ENCODE measurements at places on chromosomes 11 and 22.

DNA sequence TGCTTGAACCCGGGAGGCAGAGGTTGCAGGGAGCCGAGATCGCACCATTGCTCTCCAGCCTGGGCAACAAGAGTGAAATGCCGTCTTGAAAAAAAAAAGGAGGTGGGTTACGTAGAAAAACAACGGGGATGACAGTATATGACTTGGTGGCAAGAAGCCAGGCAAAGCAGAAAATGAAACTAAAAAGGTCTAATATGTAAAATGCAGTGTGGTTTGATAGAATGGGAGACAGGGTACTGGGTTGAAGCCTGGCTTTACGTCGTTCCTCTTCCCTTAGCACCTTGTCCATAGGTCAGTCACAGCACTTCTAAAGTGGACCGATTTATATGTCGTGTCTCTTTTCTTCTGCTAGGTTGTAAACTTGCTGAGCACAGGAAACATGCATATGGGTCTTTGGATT is 274.9 kb upstream of the ZC3H12C start:
- no peak for DNase-seq

DNA sequence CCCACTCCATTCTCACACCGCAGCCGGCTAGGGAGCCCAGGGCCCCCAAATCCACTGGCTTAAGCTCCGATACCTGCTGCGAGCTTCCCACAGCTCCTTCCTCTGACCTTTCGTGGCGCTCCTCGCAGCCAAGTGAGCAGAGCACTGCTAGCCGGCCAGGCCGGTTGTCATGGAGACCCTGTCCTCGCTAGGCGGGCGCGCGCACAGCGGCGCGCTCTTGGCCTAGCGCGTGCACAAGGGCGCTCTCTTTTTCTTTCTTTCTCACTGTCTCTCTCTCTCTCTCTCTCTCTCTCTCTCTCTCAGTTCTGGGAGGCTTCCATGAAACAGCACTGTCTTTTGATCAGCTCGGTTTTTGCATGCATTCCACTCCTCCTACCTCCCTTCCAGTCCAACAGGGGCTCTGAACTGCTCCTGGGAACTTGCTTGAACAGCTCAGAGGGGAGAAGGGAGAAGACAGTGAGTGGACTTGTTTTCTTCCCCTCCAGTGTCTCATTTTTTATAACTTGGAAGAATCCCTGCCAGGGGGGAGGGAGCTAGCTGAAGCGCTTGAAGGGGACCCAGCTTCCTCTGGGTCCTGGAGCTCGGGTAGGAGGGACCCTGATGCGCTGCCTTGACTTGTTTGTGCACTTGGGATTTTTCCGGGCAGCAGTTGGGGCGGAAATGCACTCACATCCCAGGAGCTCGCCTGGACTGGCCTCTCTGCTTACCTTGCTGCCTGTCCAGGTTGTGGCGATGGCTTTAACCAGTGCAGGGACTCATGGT is 100.3 kb upstream of the AKIP1 start:
- peak; percentile 48 for DNase-seq

- DNase-seq, result no peak
Observed at GRCh38 chr11:68541991-68542390, 81.4 kb downstream of the PPP6R3 start.

DNA sequence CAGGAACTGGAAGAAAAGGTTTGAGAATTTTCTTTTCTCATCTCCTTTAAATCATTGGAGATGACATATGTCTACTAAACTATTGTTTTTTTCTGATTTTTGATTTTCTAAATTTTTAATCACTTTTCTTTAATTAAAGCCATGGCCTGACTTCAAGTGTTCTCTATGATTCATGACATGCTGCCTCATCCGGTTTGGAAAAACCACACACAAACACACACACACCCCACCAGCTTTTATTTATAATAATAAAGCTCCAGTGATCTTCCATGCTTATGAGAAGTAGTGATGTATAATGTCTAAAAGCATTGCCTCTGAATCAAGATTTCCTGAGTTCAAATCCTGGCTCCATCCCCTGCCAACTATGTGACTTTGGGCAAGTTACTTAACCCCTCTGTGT is 179.2 kb downstream of the SPON1 start:
- no peak for DNase-seq

DNA sequence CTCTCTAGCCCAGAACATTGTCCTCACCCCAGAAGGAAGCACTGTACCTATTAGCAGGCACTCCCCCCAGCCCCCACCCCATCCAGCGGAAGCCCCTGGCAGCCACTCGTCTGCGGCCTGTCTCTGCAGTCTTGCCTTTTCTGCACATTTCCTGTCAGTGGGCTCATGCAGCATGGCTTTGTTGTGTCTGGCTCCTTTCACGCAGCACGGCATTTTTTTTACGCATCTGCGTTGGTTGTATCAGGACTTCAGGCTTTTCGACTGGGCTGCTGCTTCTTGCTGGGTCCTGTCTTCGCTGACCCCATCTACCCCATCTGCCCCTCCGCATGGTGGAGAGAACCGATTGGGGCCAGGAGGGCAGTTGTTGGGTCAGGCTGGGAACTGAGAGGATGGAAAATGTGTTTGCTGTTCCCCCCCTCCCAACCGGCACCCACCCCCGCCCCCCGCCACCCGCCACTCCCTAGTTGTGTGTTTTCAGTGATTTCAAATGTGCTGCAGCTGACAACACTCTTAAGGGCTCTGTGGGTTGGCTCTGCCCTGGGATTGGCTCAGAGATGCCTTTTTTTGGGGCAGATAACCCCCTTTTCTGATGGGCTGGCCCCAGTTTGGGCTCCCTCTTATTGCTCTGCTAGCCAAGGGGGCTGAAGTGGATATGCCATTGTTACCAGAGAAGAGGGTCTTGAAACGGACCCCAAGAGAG is 110.0 kb downstream of the KIAA1671 start:
- DNase-seq, result no peak

DNA sequence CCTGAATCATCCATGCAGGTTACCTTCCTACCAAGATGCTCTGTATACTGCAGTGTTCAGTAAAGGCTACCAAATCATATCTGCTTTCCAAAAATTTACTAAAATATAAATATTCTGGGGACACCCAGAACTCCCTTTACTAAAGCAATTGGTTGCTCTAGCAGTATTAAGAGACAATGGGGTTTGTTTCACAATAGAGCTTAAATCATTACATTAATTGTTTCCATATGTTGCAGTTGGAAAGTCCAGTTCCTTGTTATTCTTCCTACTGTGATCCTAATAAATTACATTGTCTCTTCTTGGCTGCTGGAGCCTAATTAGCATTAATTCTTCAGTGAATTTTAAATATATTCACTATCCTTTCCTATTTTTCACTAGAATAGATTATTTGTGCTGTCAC is 316.0 kb upstream of the MTNR1B start:
- DNase-seq, result no peak

- no peak for DNase-seq
Observed at GRCh38 chr22:38490915-38491314, 15.2 kb downstream of the DDX17 start.

GRCh38 chr11:22163394-22163797 is 29.5 kb upstream of the ANO5 start:
- no peak for DNase-seq

- DNase-seq, result no peak
Observed at GRCh38 chr11:44400431-44400830, 90.5 kb upstream of the ALX4 start.

GRCh38 chr11:44057340-44057739 is 8.7 kb upstream of the ACCS start:
- no peak for DNase-seq

GRCh38 chr22:49659281-49659923 is 168.3 kb downstream of the BRD1 start:
- no peak for DNase-seq

DNA sequence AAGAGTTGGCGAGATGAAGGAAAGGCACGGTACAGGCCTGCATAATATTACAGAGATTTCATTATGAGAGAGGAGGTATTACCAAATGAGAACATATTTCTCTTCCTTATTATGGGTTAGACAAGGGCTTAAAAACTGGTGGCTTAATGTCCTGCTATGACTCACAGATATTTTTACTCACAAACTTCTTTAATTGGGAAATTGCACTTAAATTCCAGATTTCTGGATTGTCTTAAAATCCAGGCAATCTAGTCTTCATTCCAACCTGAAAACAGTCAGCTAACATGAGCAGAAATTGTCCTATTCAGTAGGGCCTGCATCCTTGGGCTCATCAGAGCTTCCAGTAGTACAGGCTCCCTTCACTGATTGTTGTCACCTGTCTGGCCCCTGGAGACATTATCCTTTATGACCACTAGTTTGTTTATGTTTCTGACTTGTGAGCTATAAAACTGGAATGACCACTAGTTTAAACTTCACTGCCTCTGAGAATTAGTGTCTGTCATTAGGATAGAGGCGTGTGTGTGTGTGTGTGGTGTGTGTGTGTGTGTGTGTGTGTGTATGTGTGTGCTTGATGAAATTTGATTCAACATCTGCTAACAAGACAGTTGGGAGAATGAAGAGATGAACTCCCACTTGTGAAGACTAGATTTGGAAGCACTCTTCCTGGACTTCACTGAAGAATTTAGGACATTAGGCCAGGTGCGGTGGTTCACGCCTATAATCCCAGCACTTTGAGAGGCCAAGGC is 25.1 kb downstream of the DBX1 start:
- DNase-seq, result no peak

DNA sequence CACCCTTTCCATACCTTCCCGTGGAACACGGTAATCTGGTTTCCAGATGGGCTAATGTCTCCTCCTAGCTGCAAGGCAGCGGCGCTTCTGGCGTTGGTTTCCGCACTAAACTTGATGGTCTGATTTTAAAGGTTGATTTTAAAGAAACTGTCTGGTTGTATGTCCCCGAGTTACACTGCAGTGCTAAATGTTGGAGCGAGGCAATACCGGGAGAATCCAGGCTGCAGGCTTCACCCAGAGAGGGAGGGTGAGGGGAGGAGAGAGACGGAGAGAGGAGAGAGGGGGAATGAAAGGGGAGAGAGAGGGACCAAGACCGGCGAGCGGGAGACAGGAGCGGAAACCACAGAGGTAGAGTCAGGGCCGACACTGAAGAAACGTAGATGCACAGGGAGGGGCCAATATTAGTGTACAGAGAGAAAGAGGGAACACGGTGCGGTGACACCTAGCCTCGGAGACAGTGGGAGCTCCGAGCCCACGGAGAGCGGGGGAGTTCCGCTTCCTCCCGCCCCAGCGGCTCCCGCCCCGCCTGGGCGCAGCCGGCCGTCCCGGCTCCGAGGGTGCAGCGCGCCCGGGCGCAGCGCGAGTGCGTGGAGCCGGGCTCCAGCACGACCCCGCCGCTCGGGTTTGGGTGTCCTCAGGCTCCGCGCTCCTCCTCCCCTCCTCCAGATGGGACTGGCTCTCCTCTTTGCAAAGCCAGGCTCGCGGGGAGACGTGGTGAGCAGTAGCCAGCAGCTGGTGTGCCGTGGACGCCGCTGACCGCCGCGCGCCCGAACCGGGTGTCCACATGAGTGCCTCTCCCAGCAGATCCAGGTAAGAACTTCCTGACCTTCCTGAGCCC is 71.9 kb upstream of the GRAMD1B start:
- no peak for DNase-seq

Measured in retinal pigment epithelial cell (primary cell).